ENCODE measurements at places on chromosomes 1 and 21. TPM values are rescaled to one million over a fixed set of nuclear protein-coding genes. Genes with fewer than 3 reads are reported as not detected.

GRCh38 chr1:245583081-245583480 is 428.3 kb downstream of the KIF26B start:
- DNase-seq, result no peak

Gene TMPRSS15
- not detected for total RNA-seq

DNA sequence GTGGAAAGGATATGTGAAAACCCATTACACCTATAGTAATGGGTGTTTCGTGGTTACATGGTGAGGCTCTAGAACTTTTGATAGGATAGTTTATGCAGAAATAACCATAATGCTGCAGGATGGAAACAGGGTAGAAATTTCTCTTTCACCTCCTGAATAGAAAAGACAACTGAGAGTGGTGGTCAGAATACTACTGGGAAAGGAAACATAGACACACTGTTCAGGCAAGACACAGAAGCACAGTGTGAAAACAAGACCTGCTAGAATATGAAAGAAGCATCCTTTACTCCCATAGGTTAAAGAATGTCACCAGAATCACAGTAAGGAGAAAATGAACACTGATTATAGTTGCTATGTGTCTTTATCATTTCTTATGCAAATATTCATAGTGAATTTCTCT is 496.6 kb downstream of the DPYD start:
- no peak for DNase-seq

DNA sequence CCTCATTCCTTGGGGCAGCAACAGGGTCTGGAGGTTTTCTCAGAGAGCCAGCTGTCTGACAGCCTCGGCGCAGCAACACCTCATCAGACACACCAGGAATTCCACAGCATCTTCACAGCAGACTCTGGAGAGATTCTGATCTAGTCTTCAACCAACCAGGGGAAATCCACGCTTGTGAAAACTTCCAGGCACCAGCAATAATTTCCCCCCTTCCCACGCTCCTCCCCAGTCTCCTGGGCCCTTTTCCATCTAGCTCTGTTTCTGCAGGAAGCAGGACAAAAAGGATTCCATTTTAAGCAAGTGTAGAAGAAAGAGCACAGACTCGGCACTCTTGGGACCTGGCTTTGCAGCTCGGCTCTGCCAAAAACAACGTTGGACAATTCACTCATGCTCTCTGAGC is 44.3 kb upstream of the CAPZB start:
- DNase-seq, result no peak

GRCh38 chr1:64711266-64711665 is 33.6 kb upstream of the RAVER2 start:
- no peak for DNase-seq

Gene SERTAD4
- total RNA-seq, result 3.7 TPM

Gene HSPA13
- 20.2 TPM for total RNA-seq

- no peak for DNase-seq
Measured at GRCh38 chr1:171397851-171398469, 84.0 kb downstream of the FMO4 start.

Gene LCE1F
- not detected for total RNA-seq

Gene RABGAP1L
- 109 TPM for total RNA-seq

Gene S100A14
- 3.4 TPM for total RNA-seq

Gene EFHD2
- 14.3 TPM for total RNA-seq

Gene PDC
- total RNA-seq, result not detected

- no peak for DNase-seq
Measured at GRCh38 chr1:98975113-98975512, 29.5 kb downstream of the PLPPR5 start.

Gene DCST1
- total RNA-seq, result not detected

GRCh38 chr1:92831368-92831761 is 475 bp upstream of the RPL5 start:
- DNase-seq, result no peak

- no peak for DNase-seq
Measured at GRCh38 chr1:63322944-63323864, 837 bp downstream of the FOXD3 start.
